GM23338 (cell line): ENCODE measurements at places on chromosomes 3 and 15.
A peak's percentile ranks its signal among the peaks of the same experiment; 100 is the strongest.

DNA sequence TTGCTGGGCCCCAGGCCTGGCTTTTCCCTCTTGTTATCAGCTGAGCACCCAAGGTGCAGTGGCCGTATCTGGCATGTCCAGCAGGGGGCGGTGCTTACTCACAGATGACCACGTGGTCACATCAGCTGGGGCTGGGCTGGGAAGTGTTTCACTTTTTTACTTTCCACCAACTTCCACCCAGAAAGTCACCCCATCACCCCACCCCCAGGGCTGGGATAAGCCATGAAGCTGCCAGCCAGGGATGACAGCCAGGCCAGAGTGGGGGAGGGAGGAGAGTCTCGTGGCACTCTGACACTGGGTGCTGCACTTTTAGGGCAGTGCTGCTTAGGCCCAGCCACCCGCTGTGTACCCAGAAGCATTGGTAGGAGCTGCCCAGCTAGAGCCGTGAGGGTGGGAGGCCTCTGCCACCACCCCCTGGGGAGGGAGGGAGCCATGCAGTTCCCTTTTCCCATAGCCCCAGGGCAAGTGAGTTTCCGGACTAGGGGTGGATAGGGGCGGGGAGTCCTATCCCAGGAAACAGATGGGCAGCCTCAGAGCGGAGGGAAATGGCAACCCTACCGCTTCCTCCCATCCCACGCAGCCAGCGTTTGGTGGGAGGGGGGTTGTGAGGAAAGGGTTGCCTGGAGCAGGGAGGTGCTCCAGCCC lies 6.1 kb downstream of the PPCDC start:
- DNase-seq, result peak; percentile 93

DNA sequence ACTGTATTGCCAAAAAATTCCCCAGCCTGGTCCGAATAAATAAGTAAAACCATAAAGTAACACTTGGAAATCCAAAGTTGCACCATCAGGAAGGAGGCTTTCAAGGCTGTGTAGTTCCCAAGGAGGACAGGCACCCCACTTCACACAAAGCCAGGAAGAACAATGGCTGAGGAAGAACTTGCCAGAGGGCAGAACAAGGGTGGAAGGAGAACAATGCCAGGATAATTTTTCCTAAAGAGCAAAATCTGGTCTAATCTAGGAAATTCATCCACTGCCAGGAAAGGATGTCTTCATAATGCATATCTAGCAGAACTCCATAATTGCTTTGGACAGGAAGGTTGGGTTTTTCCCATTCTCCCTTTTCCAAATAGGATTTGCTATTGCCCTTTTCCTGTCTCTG lies 15.7 kb upstream of the ARID3B start:
- DNase-seq, result no peak

DNA sequence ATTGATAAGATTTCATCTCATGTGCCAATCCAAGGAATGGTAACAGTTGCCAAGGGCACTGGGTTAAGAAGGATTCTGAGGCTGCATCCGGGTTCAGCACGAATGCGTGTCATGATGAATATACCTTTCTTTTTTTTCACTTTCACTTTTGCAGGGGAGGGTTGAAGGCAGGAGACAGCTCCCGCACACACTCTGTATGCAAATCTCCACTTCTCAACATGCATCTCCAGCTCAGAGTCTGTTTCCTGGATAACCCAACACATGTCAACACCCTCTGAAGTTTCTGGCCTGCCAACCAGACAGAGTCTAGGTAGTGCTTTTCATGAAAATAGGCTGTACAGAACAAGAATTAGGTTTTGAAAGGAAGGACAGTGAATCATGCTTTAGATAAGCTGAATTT lies 21.6 kb downstream of the B4GALT4 start:
- no peak for DNase-seq

- DNase-seq, result no peak
Observed at GRCh38 chr3:143820466-143821221, 27.6 kb downstream of the SLC9A9 start.

DNA sequence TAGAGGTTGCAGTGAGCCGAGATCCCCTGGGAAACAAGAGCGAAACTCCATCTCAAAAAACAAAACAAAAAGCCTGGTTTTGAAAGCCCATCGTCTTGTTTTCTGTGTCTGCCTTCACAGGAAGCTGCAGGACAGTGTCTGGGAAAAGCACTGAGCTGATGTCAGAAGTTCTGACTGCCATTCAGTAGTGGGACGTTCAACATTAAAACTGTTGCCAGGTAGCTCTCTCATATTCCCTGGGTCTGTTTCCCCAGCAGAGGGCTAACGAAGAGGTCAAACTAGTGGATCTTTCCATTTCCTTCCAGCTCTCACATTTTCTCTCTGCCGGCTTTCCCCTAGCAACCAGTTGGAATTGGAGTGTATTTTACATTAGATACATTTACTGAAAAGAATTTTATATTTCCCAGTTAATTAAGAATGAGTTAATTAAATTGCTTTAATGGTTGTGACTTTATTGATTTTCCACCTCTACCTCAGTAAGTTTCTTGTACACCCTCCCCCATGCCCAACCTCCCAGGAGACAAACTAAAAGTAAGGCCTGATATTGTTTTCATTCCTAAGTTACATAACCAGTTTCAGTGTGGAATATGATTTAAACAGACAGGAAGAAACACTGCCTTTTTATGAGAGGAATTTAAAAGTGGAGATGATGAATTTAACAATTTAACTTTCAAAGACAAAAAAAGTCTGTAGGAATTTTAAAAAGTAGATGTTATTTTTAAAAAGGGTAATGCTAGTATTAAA lies 29.9 kb downstream of the RCN2 start:
- peak; percentile 16 for DNase-seq

- no peak for DNase-seq
Observed at GRCh38 chr3:101791778-101792177, 12.8 kb downstream of the NXPE3 start.

- DNase-seq, result no peak
Observed at GRCh38 chr15:70936326-70936725, 43.7 kb downstream of the LRRC49 start.

GRCh38 chr15:55196458-55197361 lies at the start of gene RSL24D1:
RSL24D1 (minus strand) TSS chr15:55196941; CDS start chr15:55196890, 51 bp downstream.
- DNase-seq, result peak; percentile 98

DNA sequence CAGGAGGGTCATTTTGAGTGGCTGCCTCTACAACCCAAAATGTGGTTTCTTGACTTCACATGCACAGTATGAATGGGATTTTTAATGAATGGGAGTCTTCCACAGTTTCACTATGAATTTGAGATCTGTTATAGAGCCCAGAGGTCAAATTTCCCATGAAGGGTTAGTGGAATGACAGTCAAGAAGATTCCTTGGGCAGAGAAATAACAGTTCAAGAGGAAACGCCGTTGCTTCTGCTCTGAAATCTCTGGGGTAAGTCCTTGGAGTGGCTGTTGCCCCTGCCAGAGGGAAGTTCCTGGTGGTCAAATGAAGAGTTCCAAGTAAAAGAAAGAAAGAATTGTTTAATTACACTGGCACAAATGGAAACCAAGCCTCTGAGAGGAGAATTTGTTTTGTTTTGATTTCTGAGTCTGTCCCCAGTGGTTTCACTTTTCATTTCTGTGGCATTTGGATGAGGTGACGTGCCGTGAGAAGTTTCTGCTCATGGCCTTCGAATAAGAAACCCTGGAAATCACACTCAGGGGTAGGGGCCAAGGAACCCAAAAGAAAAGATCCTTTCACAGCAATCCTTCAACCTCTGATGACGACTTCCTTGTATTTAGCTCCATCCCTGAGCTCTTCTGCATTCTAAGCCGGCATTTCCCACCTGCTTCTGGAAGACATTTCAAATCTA lies 77.5 kb upstream of the IL12A start:
- no peak for DNase-seq

- DNase-seq, result peak; percentile 47
Observed at GRCh38 chr15:40322531-40323238, 807 bp upstream of the INAFM2 start.

DNA sequence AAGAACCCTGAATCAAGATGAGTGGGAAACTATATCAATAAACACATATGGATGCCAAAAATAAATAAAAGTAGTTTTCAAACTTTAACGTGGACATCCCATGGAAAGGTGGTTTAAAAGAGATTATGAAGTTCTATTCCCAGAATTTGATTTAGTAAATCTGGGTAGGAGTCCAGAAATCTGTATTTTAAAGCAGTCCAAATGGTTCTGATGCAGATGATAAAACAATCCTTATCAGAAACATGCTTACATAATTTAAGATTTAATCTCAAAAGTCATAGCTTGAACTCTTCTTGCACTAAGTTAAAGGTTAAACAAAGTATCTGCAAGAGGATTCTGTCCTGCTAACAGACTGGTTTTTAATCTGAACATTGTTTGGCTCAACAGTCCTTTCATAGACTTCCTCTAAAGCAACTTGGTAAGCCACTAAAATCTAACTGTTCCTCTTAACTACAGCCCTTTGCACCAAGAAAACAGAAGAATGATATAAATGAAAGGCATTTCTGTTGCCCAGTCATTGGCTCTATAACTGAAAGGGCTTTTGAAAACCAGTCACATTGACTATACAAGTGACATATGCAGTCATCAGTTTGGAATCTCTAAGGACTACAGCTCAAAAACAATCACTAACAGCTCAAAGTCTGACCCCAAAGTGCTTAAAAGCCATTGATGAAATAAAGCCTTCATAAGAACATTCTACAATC lies 23.4 kb upstream of the MAP4 start:
- DNase-seq, result peak; percentile 70

DNA sequence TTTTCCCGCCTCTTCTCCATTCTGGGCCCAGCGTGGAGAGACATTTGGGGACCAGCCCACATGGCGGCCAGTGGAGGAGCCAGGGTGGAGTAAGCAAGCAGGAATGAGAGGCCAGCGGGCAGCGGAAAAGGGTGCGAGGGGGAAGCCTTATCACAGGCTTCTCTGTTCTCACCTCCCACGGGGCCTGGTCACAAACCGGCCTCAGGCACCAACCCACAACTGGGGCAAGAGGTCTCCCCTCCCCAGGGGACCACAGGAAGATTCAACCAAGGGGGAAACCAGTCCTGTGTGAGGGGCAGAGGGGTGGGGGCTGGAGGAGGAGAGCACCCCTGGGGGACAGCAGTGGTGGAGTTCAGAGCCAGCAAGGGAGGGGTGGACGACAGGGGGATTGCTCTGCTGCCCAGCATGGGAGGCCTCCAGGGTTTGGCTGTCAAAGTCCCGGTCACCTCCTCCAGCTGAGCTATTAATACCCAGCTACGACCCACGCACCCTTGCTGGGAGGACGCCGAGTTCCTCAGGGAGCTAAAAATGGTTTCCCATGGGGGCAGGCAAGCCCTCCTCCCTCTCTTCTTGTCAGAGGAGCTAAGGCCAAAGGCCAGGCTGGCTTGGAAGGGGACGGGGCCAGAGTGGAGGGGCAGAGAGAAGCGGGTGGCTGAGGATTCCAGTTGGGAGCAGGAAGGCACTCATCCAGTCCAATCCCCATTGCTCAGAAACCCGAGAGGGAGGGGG lies 23.8 kb upstream of the RPL29 start:
- DNase-seq, result no peak

DNA sequence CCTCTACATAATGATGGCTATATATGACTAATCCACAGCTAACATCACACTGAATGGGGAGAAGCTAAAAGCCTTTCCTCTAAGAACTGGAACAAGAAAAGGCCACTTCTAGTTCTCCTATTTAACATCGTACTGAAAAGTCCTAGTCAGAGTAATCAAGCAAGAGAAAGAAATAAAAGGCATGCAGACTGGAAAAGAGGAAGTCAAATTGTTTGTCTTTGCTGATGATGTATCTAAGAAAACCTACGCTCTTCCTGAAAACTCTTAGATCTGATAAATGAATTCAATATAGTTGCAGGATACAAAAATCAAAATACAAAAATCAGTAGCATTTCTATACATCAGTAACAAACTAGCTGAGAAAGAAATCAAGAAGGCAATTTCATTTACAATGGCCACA lies 116.9 kb downstream of the TP63 start:
- DNase-seq, result no peak

DNA sequence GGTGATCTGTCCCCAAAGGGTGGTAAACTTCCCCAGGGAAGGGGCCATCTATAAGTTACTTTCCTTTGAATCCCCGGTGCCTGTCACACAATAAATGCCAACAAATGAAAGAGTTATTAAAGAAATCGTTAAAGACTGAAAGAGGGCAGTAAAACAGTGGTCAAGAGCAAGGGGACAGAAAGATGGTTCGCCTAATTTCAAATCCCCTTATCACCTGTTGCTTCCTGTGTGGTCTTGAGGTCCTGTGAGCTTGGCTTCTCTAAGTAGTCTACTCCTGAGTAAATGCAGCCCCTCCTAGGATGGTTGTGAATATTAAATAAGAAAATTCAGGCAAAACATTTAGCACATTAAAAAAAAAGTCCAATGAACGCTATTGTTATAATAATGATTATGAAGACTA lies 225.7 kb upstream of the ADAMTS9 start:
- no peak for DNase-seq

DNA sequence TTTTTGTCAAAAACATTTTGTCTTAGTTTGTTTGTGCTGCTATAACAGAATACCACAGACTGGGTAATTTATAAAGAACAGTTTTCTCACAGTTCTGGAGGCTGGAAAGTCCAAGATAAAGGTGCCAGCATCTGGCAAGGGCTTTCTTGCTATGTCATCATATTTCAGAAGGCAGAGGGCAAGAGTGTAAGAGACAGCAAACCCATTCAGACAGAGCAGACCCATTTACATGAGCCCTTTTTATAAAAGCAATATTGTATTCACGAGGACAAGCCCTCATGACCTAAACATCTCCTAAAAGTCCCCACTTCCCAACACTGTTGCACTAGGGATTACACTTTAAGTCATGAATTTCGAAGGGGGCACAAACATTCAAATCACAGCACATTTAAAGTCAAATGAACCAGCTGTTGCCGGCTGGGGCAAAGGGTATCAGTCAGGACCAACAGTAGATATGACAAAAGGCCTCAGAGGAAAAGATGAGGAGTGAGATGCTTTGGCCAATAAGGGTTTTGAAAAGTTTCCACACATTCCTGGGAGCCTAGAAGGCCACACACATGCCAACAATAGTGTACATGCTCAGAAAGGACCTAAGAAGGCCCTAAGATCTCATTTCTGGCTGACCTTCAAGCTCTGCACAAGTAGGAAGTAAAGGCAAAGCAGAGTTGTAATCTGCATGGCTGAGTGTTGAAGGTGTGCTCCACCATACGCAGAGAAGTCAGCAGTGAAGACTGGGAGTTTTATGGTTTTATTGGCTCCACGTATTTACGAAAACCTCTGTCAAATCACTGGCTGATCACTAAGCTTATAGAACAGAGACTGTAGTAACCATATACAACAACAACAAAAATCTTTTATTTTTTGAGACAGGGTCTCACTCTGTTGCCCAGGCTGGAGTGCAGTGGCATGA lies 37.9 kb downstream of the UQCC5 start:
- DNase-seq, result no peak

DNA sequence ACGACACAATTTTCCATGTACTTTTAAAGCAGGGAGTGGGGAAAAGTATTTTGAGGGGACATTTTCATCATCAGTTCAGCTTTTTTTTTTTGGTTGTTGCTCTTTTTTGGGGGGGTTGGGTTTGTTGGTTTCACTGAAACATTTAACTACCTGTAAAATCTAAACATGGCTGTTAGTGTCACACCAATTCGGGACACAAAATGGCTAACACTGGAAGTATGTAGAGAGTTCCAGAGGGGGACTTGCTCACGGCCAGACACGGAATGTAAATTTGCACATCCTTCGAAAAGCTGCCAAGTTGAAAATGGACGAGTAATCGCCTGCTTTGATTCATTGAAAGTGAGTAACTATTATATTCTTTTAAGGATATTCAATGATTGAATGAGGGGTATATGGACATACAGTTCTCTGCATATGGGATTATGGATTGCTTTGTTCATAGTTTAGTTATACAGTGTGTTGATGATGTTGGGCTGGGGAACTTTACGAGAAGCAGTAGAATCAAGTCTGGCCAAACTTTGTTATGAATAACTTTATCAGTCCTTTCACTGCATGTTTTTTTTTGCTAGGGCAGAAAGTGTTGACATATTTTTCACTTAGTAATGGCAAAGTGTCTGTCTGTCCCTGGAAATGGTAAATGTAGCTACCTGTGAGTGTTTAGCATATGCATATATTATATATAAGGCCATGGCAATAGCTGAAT lies 31.5 kb downstream of the MBNL1 start:
- DNase-seq, result no peak
